ENCODE measurements at places on chromosomes 11 and 22.

- DNase-seq: no peak
Observed at GRCh38 chr22:24989541-24989951, 37.0 kb downstream of the KIAA1671 start.

DNA sequence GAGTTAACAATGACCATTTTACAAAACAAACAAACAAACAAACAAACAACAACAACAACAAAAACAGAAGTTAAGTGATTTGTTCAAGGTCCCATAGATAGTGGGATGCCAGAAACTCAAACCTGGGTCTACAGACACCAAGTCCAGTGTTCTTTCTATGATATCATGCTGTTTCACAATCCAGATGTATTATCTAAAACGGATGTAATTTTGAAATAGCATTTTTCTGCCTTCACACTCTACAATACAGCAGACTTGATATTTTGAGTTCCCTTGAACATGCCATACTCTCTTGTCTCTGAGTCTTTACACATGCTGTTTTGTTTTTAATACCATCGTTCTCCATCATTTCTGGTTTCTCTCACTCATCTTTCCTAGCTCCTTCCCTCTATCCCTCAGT is 104.5 kb downstream of the RELT start:
- no peak for DNase-seq

- no peak for DNase-seq
Observed at GRCh38 chr22:20135806-20136602, 4.4 kb downstream of the ZDHHC8 start.

DNA sequence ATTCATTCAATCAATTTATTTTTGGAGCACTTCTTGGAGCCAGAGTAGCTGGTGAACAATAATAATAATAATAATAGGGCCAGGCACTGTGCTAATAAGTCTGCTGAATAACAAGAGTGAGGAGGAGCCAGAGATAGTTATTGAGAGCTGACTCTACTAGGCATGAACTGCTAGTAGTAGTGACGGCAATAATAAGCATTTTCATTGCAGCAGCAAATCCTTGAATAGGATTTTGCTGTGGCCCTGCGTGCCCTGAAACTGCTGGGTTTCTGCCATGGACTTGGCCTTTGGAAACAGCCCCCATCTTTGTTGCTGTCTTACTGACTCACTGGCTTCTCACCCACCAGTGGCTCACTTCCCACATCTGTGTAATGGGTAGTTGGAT is 545.9 kb downstream of the MIAT start:
- DNase-seq: no peak

GRCh38 chr22:45204819-45205218 is 35.9 kb downstream of the KIAA0930 start:
- DNase-seq: no peak

DNA sequence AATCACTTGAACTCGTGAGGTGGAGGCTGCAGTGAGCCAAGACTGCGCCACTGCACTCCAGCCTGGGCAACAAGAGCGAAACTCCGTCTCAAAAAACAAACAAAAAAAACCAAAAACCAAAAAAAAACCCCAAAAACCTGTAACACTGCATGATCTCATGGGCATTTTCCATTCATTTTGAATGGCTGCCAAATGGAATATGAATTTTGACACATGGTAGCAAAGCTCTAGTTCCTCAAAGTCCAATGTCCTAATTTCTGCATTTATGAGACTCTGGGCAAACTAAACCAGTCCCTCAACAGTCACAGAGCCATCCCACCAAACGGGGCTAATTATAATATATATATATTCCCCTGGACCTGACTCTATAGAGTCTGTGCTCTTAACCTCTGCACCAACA is 61.8 kb downstream of the SGSM3 start:
- DNase-seq: no peak

DNA sequence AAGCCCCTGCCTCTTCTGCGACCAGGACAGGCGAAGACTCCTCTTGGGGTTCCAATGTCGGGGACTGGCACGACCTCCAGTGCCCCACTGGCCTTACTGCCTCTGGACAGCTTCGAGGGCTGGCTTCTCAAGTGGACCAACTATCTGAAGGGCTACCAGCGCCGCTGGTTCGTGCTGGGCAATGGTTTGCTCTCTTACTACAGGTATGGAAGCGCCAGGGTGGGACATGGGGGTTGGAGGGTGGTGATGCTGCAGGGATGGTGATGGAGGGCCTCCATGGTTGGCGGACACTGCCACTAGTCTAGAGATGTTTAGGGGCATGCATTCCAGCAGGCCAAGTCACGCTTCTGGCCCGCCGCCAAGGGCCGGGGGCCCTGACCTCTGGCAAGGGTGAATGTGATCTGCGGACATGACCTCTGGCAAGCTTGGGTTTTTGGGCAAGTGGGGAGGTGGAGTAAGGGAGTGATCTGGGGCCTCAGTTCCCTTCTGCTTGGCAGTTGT is 727 bp downstream of the OSBP2 start:
- DNase-seq: no peak

- DNase-seq: no peak
Observed at GRCh38 chr22:23023294-23023693, 47.0 kb upstream of the GNAZ start.

DNA sequence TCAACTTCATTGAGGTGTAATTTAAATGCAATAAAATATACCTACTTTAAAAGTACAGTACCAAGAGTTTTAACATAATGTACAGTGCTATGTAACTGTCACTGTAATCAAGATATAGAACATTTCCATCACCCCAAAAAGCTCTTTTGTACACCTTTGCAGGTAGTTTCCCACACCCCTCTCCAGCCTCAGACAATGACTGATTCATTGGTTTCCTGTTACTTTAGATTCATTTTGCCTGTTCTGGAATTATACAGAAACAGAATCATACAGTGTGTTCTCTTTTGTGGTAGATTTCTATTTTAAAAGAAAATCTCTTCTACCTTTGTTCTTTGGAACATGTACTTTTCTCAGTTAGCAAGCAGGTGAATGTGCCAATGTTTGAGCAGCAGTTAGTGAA is 38.2 kb downstream of the SHISA8 start:
- no peak for DNase-seq

GRCh38 chr11:84146826-84147225 is 860.7 kb upstream of the CCDC90B start:
- DNase-seq: no peak
